Uterus (tissue), 4 donors: ENCODE measurements at places on chromosomes 16 and 17.

- no peak for DNase-seq
Measured at GRCh38 chr17:74520790-74521480, 10.3 kb downstream of the CD300LB start.

GRCh38 chr16:88003736-88004135 lies 52.5 kb downstream of the BANP start:
- no peak for DNase-seq

GRCh38 chr16:82328881-82329469 lies 159.0 kb upstream of the MPHOSPH6 start:
- DNase-seq = no peak

DNA sequence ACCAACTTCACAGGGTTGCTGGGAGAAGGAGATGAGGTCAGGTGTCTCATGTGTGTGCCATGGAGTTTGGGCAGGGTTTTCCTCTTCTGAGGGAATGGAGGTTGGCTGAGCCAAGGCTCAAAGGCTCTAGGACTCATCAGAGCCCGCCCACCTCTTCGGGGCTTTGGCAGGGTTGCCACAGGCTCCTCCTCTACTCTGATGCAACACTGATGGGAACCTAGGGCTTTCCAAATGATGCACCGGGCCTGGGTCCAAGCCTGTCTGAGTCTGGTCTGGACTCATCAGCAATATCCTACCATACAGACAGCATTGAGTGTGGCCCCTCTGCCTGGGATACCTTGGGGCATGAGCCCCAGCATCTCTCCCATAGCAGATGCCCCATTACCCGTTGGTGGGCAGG lies 59.5 kb upstream of the LHX1 start:
- no peak for DNase-seq

DNA sequence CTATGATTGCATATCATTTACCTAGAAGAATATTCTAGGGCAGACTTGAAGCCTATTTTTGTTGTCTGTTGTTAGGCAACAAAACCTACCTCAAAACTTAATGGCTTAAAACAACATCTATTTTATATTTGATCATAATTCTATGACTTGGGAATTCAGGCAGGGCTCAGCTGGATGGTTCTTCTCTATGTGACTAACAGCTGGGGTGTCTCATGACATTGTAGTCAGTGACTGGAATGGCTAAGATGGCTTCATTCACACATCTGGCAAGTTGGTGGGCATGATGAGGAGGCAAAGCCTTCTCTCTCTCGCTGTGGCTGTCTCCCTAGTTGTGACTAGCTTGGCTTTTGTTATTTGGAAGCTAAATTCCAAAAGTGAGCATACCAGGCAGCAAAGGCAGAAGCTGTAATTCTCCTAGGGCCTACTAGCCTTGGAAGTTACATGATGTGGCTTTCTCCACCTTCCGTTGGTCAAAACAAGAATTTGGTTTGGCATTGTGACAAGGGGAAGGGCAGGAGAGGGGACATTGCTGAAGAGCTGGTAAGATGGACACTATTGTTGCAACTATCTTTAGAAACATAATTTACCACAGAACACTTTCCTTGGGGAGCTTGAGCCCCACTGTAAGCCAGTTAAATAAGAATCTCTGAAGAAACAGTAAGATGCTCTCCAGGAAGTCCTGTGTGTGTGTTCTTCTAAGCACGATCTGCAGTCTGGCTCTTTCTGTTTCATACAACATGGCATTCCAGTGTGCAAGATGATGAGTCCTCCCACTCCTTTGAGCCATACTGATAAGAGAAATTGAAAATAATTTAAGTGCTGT lies 39.4 kb downstream of the ZNRF1 start:
- DNase-seq = no peak

GRCh38 chr16:69131167-69131838 lies 1.1 kb downstream of the CHTF8 start:
- no peak for DNase-seq

DNA sequence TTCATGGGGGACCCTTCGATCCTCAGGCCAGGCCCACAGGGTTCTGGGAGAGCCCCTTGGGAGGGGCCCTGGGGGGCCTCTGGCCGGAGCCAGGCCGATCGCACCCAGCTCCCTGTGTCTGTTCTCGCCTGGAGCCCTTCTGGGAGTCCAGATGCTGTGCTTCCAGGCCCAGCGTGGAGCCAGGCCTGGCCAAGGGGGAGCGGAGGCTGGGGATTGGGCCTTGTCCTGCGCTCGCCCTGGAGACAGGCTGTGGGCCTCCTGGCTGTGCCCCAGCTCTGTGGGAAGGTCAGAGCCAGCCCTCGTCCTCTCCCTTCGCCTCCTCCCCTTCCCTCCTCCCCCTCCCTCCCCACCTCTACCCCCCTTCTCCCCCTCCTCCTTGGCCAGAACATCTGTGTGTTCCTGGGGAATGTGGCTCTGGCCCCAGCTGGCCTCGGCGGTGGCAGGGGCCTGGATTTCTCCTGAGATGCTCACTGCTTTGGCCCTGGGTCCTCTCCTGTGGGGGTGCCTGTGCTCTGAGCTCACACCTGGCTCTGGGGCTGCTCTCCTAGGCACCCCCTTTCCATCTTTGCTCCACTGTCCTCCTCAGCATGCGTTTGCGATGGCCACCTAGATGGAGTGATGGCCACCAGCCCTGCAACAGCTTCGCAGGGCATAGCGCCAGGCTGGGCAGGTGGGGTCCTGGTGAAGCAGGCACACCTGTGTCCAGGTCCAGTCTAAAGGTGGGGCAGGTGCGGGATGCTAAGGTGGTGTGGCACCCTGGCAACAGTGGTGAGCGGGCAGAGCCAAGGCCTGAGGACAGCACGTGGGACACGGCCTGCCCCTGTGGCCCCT lies 90.6 kb upstream of the CIBAR2 start:
- peak; percentile 90 for DNase-seq

- DNase-seq = peak; percentile 55
Measured at GRCh38 chr17:850851-851763, 69.0 kb downstream of the MRM3 start.

DNA sequence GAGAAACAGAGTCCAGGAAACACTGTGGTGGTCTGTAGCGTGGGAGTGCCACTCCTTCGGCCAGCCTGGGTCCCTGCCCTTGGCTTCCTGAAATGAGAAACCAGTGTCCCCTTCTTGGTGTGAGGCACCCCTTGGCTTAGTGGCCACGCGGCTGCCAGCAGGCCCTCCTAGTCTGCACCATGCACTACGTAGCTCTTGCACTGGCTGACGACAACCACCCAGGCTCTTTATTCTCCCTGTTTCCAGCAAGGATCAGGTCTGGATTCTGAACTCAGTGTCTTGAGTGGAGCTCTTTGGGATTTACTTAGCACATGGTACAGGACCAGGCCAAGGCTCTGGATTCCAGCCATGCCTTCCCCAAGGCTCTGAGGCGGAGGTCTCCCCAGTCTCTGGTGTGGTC lies 1.1 kb upstream of the SPEM3 start:
- no peak for DNase-seq

DNA sequence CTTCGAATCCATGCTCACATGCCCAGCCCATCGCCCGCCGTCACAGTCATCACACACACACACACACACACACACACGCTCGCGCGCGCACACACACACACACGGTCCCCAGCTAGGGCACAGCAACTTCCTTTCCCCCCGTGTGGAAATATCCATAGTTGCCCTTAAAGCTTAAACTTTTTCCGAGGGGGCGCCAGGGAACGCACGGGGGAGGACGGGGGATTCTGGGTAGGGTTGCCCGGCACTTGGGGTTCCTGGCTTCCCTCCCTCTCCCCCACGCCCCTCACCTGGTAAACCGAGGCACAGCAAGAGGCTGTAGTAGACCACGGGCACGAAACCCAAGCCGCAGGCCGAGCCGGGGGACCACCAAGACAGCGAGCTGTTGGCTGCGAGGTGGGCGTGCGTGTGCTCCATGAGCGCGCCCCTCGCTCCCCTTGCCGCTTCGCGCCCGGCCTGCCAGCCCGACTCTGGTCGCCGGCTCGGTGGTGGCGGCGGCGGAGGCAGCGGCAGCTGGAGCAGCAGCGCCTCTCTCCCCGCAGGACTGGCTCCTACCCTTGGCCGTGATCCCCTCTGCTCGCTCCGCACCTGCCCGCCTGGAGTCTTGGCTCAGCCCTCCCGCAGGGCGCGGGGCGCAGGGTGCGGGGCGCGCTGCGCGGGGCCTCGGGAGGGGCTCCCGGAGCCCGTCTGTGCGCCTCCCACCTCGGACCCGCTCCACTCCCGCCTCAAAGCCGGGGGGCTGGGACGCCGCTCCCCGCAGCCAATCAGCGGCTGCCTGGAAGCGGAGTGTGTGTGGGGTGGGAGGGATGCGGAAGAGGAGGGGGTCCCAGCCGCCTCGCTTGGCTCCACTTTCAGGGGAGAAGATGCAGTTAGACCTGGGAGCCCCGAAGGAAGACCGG lies at the start of gene GPR139:
Gene GPR139 (minus strand): TSS at position 688 of the 896 bp plus-strand sequence. CDS start 274 bp downstream, at position 414.
- no peak for DNase-seq
